Heart left ventricle (tissue), 16 donors: ENCODE measurements at places on chromosomes 5 and 9. TPM values are rescaled to one million over a fixed set of nuclear protein-coding genes. Genes with fewer than 3 reads are reported as not detected.

DNA sequence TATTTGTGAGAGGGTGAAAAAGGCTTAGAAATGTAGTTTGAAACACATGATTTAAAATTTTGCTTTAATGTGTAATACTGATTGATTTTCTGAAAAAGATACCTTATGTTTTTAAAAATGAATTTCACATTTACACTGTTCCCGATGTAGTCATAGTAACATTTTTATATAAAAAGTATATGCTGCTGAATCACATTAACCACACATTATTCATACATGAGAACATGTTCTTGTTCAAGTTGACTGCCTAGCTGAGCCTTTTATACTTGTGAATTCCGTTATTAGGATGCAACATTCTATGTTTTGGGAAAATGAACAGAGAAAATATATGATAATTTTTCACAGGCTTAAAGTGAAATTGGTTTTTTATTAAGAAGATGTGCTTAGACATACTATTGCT lies 461.1 kb upstream of the NUDT12 start:
- DNase-seq: no peak

GRCh38 chr5:35134278-35135030 lies 86.7 kb upstream of the AGXT2 start:
- no peak for DNase-seq

- DNase-seq: no peak
Observed at GRCh38 chr5:55578771-55579170, 44.0 kb upstream of the PLPP1 start.

DNA sequence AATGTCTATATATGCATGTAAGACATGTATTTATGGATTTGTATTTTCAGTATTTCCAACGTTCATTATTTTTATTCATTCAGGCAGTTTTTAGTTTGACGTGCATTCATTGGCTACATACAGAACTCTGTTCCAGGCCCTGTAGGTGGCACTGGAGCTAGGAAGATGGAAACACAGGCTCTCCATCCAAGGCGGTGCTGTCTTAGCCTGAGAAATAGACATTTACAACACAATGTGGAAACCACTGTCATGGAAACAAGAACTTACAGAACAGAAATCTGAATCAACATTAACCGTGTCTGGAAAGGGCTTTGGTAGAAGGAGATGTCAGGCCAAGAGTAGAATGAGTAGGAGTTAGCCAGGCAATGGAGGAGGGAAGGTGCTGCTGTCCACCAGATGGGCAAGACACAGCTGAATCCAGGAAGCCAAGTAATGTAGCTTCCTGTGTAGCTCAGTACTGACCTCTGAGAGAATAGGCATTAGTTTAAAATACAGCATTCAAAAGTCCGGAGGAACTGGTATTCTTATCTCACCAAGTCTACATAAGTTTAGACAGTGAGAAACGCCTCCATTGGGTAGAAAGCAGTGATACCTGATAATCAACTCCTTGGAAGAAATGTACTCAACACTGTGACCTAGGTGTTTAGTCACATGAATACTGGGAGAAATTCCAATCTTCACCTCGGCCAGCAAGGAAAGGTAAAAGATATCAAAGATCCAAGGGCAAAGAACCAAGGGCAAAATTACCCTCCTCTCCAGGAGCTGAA lies 388.6 kb upstream of the CDH6 start:
- DNase-seq: peak; percentile 44

DNA sequence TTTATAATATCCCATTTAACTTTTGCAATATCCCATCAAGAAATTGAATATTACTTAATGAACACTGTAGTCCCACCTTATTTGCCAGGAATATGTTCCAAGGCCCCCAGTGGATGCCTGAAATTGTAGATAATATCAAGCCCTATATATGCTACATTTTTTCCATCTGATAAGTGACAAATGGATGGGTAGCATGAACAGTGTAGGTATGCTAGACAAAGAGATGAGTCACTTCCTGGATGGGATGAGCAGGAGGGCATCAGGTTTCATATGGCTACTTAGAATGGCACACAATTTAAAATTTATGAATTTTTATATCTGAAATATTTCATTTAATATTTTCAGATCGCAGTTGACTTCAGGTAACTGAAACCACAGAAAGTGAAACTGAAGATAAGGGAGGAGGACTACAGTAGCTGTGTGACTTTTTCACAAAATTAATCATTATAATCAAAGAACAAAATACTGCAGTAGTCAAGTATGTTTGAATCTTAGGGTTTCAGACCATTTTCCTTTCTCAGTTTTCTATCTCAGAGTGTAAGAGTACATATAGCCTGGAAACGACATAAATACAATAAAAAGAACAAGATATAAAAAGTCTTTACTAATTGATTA lies 636.4 kb upstream of the ARRDC3 start:
- no peak for DNase-seq

- no peak for DNase-seq
Observed at GRCh38 chr5:98460536-98460935, 312.9 kb upstream of the RGMB start.

DNA sequence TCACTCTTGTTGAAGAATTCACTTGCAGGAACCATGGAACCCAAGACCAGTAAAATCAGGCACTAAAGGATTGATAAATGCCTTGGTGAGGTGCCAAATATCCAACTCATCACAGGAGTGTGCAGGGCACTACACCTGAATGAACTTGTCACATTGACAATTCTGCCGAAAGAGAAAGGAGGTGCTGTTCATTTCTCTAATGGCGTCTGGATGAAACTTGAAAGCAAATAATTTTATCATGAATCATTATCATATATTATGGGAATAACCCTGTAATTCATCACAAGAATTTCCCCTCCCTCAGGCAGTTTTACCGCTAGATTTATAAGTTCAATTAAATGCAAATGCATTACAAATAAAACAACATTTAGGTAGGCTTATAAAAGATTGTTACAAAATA lies 360.0 kb downstream of the GLIS3 start:
- DNase-seq: no peak

- DNase-seq: no peak
Observed at GRCh38 chr9:108400297-108400696, 455.5 kb downstream of the ACTL7B start.

- DNase-seq: no peak
Observed at GRCh38 chr5:174251305-174252000, 205.9 kb downstream of the NSG2 start.

- DNase-seq: peak; percentile 63
Observed at GRCh38 chr5:38666668-38667498, 110.4 kb upstream of the LIFR start.

- no peak for DNase-seq
Observed at GRCh38 chr5:156000115-156000514, 326.8 kb upstream of the SGCD start.

GRCh38 chr9:86141843-86142242 lies 42.5 kb upstream of the GOLM1 start:
- no peak for DNase-seq

DNA sequence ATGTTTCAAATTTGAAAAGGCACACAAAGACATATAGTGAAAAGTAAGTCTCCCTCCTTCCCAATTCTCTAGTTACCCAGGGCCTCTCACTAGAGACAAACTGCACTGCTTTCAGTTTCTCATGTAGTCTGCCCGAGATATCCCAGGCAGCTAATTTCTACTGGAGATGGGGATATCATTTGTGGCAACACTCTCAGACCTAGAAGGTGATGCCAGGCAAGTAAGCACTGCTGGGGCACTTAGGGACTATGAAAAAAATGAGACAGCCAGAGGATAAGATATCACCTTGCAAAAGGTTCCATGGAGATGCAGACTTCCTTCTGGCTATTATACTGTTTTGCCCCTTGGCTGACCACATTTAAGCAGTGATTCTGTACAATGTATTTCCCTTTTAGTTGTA lies 12.6 kb downstream of the SIL1 start:
- DNase-seq: no peak

DNA sequence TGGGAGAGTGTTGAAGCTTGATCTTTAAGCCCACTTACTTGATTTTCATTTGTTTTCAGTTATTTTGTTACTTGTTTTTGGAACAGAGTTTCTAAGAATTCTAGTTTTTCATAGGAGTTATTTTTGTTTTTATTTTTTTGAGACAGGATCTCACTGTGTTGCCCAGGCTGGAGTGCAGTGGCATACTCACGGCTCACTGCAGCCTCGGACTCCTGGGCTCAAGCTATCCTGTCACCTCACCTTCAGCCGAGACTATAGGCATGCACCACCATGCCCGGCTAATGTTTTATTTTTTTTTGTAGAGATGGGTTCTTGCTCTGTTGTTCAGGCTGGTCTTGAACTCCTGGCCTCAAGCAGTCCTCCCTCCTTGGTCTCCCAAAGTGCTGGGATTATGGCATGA lies 6.3 kb downstream of the ERBIN start:
- no peak for DNase-seq

DNA sequence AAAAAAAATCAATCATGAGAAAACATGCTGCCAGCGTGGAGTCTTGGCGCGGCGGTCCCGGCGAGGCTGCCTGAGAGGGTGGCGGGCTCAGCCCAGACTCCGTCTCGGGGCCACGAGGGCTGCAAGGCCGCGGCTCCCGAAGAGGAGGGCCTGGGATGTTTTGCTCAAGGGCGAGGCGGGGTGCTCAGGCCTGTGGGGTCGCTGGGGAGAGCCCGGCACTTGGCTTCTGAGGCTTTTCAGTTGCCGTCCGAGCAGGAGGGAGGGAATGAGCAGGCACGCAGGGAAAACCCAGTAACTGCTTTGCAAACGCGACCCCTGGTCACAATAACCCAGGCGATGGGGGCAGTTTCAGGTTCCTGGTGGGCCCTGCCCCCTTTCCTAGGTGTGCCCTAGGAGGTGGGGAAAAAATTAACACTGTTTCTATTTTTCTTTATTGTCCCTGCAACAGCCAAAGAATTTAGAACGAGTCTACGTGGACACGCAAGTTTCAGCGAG lies 3.2 kb upstream of the IRX2 start:
- DNase-seq: no peak

- DNase-seq: no peak
Observed at GRCh38 chr5:99945478-99946442, 589.4 kb upstream of the FAM174A start.

- no peak for DNase-seq
Observed at GRCh38 chr5:149855366-149855765, 89.2 kb downstream of the PDE6A start.

GRCh38 chr5:51378061-51378409 lies 5.2 kb upstream of the ISL1 start:
- DNase-seq: no peak

GRCh38 chr9:98136489-98136888 lies 17.5 kb upstream of the TRIM14 start:
- no peak for DNase-seq

GRCh38 chr5:141492168-141492885 lies 3.4 kb downstream of the PCDHGC5 start:
- no peak for DNase-seq

- no peak for DNase-seq
Observed at GRCh38 chr9:38443597-38443996, 19.3 kb upstream of the IGFBPL1 start.

GRCh38 chr5:94480486-94480885 lies 137.9 kb downstream of the KIAA0825 start:
- DNase-seq: no peak

DNA sequence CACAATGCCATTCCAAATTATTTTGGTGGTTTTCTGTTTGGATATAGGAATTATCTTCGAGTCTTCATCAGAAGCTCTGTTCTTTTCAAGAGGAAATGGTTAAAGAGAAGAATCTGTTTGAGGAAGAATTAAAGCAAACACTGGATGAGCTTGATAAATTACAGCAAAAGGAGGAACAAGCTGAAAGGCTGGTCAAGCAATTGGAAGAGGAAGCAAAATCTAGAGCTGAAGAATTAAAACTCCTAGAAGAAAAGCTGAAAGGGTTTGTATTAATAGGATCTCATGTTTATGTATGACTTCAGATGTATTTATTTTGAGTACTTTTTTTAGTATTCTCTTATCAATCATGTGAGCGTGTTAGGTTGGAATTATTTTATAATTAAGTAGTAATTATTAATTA lies 15.0 kb downstream of the HMMR start:
- no peak for DNase-seq

DNA sequence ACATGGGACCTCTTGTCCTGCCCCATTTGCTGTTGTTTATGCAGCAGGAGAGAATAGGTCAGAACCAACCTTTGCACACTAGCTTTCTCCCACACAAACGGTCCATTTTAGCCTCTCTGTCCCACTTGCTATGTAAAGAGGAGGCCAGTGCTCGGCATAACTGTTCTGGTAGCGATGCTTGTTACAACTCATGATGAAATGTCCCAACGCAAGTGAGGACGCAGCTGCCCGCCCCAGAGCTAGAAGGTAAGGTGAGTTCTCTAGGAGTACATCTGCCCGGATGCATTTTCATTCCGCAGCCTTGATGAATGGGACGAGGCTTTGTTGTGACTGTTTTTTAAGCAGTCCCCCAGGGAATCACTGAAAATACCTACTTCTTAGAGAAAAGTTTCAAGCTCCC lies 14.1 kb downstream of the S1PR3 start:
- no peak for DNase-seq

DNA sequence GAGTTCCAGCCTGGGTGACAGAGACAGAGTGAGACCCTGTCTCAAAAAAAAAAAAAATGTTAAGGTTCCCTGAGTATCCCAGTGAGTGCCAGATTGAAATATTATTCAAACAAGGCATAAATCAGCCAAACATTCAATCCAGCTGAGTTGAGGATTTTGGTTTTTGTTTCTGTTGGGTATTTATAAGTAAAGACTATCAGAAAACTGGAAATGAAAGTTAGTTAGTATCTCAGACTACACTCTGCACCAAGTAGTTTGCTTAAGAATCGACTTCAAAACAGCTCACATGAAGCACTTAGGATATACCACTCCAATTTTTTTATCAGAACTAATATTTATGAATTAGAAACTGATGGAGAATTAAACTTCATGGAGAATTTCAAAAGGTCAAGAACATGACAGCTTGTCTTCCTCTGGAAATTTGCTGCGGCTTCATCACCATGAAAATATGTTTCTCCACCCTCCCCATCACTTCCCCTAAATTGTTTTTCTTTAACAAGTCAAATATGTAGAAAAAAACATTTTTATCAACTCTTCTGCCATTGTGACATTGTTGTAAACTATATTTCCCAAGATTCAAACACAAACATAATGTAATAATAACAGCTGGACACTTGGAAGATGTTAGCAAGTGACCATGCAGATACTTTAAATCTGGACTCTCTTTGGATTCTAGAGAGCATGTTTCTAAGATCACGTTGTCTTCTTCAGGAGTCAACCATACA lies 110.0 kb upstream of the PTGER4 start:
- no peak for DNase-seq

TRIM23 gene
- total RNA-seq: 18.3 TPM

PLPP7 gene
- total RNA-seq: 293 TPM

TMC1 gene
- total RNA-seq: 0.75 TPM

FGF10 gene
- 0.25 TPM for total RNA-seq

ANKRD34B gene
- total RNA-seq: not detected

SCGB3A2 gene
- total RNA-seq: not detected

ACTBL2 gene
- total RNA-seq: not detected

PKD2L2 gene
- total RNA-seq: 0.37 TPM

IRX1 gene
- total RNA-seq: 0.44 TPM

ZNF879 gene
- total RNA-seq: 3.6 TPM

FCN1 gene
- 7.1 TPM for total RNA-seq

GZMA gene
- total RNA-seq: 0.32 TPM

IL5 gene
- total RNA-seq: not detected

DMAC1 gene
- total RNA-seq: 95.9 TPM

RGP1 gene
- total RNA-seq: 37.0 TPM

SLC36A3 gene
- total RNA-seq: not detected
